ENCODE measurements at places on chromosomes 6 and 20. TPM values are rescaled to one million over a fixed set of nuclear protein-coding genes. Genes with fewer than 3 reads are reported as not detected.
A peak's percentile ranks its signal among the peaks of the same experiment; 100 is the strongest.

BCLAF1 gene
- total RNA-seq: 103 TPM

NOTCH4 gene
- total RNA-seq: 0.51 TPM

ZNF311 gene
- total RNA-seq: 0.99 TPM

NSFL1C gene
- 81.8 TPM for total RNA-seq

TSBP1 gene
- total RNA-seq: not detected

NRN1 gene
- 1.00 TPM for total RNA-seq

CDK5RAP1 gene
- 40.3 TPM for total RNA-seq

SLC17A2 gene
- total RNA-seq: not detected

NECAB3 gene
- 21.0 TPM for total RNA-seq

PRR3 gene
- total RNA-seq: 22.4 TPM

DAAM2 gene
- total RNA-seq: not detected

DNA sequence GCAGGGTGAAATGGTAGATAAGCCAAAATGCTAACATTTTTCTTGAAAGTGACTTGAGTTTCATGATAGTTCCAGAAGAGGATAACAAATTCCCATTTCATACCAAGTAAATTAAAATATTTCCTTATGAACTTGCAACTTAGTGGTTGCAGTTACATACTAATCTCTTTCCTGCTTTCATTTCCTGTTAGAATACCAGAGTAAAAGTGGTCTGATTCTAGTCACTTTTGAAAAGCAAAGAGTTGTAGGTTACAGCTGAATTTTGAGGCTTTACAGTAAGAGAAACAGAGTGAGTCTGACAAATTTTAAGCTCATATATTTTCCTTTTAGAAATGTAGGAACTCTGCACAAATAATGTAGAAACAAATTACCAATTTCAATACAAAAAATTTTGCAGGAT lies 117.4 kb downstream of the ZFAND3 start:
- peaks cover 30% of the 10 kb centered on the region for H3K4me1 ChIP-seq
- no peak for DNase-seq
- no peaks in the 10 kb centered on the region for H3K27me3 ChIP-seq
- no peak overlapping the region for H3K27ac ChIP-seq
- no peak overlapping the region for H3K4me3 ChIP-seq

GRCh38 chr6:32659856-32660595 lies 6.4 kb downstream of the HLA-DQB1 start:
- H3K27me3 ChIP-seq: peaks cover 11% of the 10 kb centered on the region
- no peak for DNase-seq
- H3K4me3 ChIP-seq: no peak overlapping the region
- peaks cover 4% of the 10 kb centered on the region for H3K36me3 ChIP-seq
- H3K4me1 ChIP-seq: peaks cover 7% of the 10 kb centered on the region

DNA sequence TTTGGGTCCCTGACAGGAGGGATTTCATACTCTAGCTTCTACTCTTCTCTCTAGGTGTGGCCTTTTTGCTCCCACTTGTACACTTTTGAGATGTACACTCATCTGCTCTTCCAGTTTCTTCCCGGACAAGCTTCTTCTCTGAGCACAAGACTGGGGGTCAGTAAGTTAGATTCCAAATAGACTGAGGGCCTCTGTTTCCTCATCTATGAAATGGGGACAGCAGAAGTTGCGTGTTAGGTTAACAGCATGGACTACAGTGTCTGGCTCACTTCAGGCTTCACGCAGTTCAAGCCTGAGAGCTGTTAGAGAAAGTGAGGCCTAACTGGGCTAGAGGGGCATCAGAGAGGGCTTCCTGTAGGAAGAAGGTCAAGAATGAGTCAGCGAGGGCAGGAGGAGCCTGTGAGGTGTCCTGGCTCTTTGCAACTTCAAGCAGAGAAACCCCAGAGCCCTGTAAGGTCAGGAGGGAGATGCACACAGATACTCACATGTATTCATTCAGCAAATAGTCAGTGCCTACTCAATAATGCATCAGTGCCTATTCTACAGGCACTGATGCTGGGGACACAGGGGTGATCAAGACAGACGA lies 20.6 kb downstream of the XKR7 start:
- H3K36me3 ChIP-seq: no peaks in the 10 kb centered on the region
- peaks cover 8% of the 10 kb centered on the region for H3K27me3 ChIP-seq
- no peak overlapping the region for H3K27ac ChIP-seq
- no peak for DNase-seq

DNA sequence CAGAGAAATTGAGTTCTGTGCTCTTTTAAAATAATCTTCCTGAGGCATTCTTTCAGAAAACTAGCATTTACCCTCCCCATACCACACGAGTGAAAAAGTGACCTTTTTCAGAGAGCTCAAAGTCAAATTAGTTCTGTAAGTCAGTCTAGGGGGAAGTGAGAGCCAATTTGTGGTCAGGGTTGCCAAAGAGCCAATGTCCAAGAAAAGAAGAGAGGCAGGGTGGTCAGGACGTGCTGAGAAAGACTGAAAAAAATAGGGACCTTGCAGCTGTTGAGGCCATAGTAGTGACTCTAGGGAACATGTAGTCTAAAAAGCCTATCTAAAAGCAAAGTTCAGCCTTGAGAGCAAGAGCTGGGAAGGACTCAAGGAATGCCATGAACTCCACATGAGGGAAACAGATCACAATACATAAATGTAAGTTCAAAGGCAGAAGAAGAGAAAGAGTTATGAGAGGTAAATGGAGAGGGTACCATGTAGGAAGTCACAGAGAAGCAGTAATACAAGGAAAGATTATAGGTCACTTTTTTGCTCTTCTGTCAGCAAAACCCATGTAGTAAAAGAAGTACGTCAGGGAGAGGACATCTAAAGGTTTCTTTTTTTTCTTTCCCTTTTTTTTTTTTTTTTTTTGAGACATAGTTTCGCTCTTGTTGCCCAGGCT lies 565.1 kb upstream of the FLRT3 start:
- H3K36me3 ChIP-seq: no peaks in the 10 kb centered on the region
- no peak overlapping the region for H3K27ac ChIP-seq
- DNase-seq: no peak

GRCh38 chr6:25477006-25477590 lies 174.9 kb upstream of the SCGN start:
- H3K36me3 ChIP-seq: peaks cover 2% of the 10 kb centered on the region
- H3K4me3 ChIP-seq: no peak overlapping the region
- no peaks in the 10 kb centered on the region for H3K4me1 ChIP-seq
- no peaks in the 10 kb centered on the region for H3K27me3 ChIP-seq
- no peak for DNase-seq
- H3K27ac ChIP-seq: no peak overlapping the region

- peak within 1 kb of the TSS; percentile 97 for H3K4me3 ChIP-seq
- peaks cover 44% of the 10 kb centered on the region for H3K4me1 ChIP-seq
- peak within 1 kb of the TSS; percentile 98 for H3K27ac ChIP-seq
These were observed at the start of gene PRR3 for GRCh38 chr6:30556906-30557682. Gene PRR3 (plus strand): TSS chr6:30557295. CDS start chr6:30557345, 50 bp downstream.

DNA sequence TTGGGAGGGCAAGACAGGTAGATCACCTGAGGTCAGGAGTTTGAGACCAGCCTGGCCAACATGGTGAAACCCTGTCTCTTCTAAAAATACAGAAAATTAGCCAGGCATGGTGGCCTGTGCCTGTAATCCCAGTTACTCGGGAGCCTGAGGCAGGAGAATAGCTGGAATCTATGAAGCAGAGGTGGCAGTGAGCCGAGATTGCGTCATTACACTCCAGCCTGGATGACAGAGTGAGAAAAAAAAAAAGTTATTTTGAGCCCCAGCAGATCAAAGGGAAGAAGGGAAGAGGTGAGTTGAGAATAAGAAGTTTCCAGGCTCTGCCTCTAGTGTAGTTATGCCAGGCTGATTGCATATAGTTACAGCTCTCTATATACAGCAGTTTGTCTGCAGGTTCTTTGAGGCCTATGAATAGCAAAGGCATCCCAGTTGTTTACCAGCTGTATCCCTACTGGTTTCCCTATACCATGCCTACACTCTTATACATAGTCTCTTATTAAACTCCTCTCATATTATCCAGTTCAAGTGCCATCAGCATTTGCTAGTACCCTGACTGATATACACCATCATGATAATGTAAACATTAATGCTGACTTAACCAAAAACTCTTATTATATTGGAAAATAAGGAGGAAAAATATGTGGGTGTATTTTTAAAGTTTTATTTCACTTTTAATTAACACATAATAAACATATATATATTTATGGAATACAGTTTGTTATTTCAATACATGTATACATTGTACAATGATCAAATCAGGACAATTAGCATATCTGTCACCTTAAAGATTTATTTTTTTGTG lies 823.6 kb upstream of the ADGRB3 start:
- no peaks in the 10 kb centered on the region for H3K36me3 ChIP-seq
- no peaks in the 10 kb centered on the region for H3K4me1 ChIP-seq
- H3K4me3 ChIP-seq: no peak overlapping the region
- no peak overlapping the region for H3K27ac ChIP-seq

DNA sequence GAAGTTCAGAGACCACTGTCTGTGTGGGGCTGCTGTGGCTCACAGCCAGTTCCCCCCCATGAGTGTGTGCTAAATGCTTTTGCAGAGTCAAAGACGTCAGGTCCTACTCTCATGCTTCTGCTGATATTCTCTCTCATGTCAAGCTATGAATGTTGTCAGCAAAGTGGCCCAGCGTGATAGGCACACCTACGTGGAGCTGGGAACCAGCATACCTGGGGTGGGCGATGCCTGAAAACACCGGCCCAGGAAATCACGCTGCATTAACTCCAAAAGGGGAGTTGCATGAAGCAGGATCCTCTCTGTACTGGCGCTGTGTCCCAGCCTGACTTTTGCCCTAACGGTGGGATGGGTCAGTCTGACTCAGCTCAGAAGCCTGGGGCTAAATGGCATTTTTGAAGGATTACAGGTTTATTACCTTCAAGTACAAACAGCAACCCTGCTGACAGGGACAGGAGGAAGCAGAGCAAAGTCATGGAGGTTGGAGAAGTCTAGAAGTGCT lies 9.0 kb upstream of the MRPS10 start:
- H3K27ac ChIP-seq: no peak overlapping the region
- no peak overlapping the region for H3K4me3 ChIP-seq
- H3K36me3 ChIP-seq: peaks cover 7% of the 10 kb centered on the region
- no peak for DNase-seq

DNA sequence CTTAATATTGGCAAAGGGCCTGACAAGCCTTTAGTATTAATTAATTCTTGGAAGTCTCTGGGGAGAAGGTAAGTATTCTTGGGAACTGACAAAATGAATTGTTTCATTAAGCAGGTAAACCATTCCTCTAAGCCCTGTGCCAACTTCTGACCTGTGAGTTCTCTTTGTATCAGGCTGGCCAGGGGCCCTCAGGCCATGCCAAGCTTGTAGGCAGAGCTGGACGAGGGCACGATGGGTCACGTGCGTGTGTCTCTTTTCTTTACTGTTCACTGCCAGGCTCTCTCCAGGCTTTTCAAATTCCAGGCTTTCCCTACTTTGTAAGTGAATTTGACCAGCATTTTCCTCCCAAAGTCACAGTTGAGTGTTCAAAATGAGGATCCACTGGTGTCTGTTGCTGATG lies 112.4 kb downstream of the NRN1 start:
- no peak for DNase-seq
- no peaks in the 10 kb centered on the region for H3K36me3 ChIP-seq
- no peaks in the 10 kb centered on the region for H3K27me3 ChIP-seq
- H3K4me3 ChIP-seq: no peak overlapping the region

GRCh38 chr6:128526152-128526914 lies 5.9 kb upstream of the PTPRK start:
- H3K4me3 ChIP-seq: no peak overlapping the region
- no peak for DNase-seq
- no peaks in the 10 kb centered on the region for H3K4me1 ChIP-seq
- H3K27me3 ChIP-seq: peaks cover 32% of the 10 kb centered on the region
- H3K36me3 ChIP-seq: no peaks in the 10 kb centered on the region

DNA sequence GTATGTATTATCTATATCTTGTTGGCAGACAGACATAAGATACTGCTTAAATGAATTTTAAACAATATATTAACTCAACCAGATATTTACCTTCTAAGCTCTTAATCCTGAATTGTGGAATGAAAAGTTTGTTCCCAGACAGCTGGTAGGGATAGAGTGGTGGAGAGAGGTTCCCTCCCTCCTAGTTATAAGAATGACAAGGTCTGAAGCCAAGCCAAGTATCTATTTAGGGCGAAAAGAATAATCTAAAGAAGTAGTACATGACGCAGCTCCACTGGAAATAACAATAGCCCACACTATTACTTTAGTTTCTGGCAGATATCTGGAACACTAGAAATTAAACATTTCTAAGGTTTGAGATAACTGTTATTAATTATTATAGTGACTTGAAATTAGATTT lies 104.3 kb downstream of the AHI1 start:
- H3K36me3 ChIP-seq: peaks cover 2% of the 10 kb centered on the region
- H3K27me3 ChIP-seq: no peaks in the 10 kb centered on the region
- no peak overlapping the region for H3K27ac ChIP-seq
- H3K4me1 ChIP-seq: no peaks in the 10 kb centered on the region

- peaks cover 18% of the 10 kb centered on the region for H3K4me1 ChIP-seq
- H3K4me3 ChIP-seq: no peak overlapping the region
- H3K27ac ChIP-seq: no peak overlapping the region
- DNase-seq: no peak
These were observed 9.7 kb upstream of the ZSCAN9 start for GRCh38 chr6:28215425-28215824.

DNA sequence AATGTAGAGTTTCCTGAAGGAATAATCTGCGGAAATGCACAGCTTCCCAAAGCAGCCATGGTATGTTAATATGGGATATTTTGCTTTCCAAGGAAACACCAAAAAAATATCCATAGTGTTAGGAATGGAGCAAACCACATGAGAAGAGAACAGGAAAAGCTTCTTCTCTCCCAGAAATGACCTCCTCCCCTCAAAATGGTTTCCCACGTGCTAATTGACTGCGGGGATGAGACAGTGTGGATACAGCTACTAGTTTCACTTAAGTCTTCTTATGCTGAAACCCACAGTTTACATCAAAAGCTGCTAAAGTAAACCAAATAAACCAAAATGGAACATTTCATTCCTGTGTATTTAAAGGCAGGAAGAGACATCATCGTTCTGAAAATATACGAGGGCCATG lies 69.4 kb downstream of the FYN start:
- H3K27me3 ChIP-seq: no peaks in the 10 kb centered on the region
- H3K4me3 ChIP-seq: peak overlapping the region; percentile 52
- DNase-seq: no peak
- H3K36me3 ChIP-seq: peaks cover 37% of the 10 kb centered on the region

DNA sequence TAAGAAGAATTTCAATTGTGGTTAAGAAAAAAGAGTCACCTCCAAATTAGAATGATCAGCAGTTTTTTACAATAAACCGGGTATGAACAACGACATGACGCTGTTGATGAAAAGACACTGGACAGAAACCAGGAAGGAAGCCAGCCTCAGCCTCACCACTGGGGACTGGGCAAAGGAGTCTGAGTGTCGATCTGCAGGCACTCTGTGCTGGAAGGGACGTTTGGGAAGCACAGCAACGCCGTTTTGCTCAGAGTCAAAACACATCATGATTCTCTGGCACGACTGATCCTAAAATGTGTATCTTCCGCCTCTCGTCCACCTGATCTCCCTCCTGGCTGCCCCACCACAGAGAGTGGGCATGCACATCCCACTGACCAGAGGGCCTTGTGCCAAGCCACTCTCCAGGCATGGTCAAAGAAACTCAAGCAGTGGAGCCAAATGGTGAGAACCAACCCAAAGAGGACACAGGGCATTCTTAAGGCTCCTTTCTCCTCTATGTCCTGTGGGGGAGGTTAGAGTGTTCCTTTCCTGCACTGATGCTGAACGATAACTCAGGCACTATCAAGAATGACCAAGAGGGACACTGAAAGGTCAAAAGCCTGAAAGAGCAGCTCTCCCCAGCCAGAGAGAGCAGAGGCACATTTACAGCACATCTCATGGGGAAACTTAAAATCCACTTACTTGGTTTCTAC lies 68.8 kb downstream of the AGPAT4 start:
- no peak overlapping the region for H3K4me3 ChIP-seq
- no peaks in the 10 kb centered on the region for H3K27me3 ChIP-seq
- H3K4me1 ChIP-seq: no peaks in the 10 kb centered on the region
- no peak for DNase-seq

GRCh38 chr6:16649241-16649640 lies 112.0 kb downstream of the ATXN1 start:
- H3K4me3 ChIP-seq: no peak overlapping the region
- H3K36me3 ChIP-seq: peaks cover 23% of the 10 kb centered on the region
- no peak overlapping the region for H3K27ac ChIP-seq
- peaks cover 44% of the 10 kb centered on the region for H3K4me1 ChIP-seq
- no peak for DNase-seq
- no peaks in the 10 kb centered on the region for H3K27me3 ChIP-seq

Data from activated CD4-positive, alpha-beta memory T cell treated with anti-CD3 and anti-CD28 coated beads for 36 hours (primary cell).